ENCODE measurements at places on chromosomes 1 and 21.

GRCh38 chr1:225548140-225548857, 104.6 kb downstream of the ENAH start:
- DNase-seq, result no peak

DNA sequence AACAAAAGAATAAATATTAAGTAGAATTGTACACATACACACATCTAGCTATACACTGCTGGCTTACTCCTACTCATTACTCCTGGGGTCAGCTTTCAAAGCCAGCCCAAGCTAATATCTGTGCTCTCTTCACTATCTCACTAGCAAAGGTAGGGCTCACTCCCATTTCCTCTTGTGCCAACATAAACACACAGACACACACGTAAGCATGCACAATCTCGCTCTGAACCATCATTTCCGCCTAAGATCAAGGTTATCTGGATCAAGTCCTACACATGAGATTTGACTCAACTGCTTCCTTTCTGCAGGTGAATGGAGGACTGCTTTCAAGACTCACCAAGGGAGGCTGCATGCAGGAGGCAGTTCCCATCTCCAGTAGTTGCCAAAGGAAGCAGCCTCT, 28.8 kb upstream of the MTMR11 start:
- no peak for DNase-seq

- peak; percentile 31 for DNase-seq
Observed at GRCh38 chr1:47507881-47508701, 70.2 kb downstream of the FOXD2 start.

- DNase-seq, result no peak
Observed at GRCh38 chr1:61056196-61056572, 26.2 kb upstream of the NFIA start.

- no peak for DNase-seq
Observed at GRCh38 chr1:79255421-79255820, 248.9 kb upstream of the ADGRL4 start.

- DNase-seq, result no peak
Observed at GRCh38 chr1:178254433-178254832, 160.5 kb downstream of the RASAL2 start.

DNA sequence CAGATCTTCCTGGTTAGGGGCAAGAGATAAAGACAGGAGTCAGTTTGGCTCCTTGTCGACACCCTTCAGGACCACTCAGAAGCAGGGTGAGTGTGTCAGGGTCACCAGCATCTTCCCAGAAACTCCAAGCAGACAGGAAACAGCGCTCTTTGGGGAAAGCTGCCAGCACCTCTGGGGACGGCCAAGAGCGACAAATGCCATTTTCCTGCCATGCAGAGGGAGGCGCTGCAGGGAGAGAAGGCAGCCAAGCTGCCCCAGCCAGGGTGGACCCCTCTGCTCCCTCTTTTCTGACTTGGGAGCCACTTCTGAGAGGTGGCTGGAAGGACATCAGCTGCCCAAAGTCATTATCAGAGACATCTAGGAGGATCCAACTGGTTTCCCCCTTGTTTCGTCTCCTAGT, 29.0 kb downstream of the SIM2 start:
- no peak for DNase-seq

- DNase-seq, result peak; percentile 90
Observed at GRCh38 chr1:109617291-109617801, 2.1 kb downstream of the GNAT2 start.

- DNase-seq, result no peak
Observed at GRCh38 chr1:185561629-185562028, 172.6 kb upstream of the HMCN1 start.

GRCh38 chr1:157399984-157400382, 152.3 kb downstream of the FCRL5 start:
- peak; percentile 69 for DNase-seq

DNA sequence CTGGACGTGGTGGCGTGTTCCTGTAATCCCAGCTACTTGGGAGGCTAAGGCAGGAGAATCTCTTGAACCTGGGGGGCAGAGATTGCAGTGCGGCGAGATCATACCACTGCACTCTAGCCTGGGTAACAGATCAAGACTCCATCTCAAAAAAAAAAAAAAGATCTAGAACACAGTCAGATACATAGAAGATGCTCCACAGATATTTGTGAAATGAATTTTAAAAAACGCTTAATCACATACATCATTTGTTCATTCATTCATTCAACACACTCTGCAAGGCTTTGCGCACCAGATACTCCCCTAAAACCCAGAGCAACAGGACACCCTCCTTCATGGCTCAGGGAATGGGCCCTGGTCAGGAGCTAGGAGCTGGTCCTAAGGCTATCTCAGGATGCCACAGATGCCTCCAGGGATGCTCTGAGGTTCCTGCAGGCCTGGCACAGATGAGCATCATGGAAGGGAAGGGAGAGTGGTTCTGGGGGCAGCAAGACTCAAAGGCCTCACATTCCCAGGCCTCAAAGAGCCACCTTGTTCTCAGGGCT, 6.4 kb downstream of the HSPG2 start:
- DNase-seq, result no peak

DNA sequence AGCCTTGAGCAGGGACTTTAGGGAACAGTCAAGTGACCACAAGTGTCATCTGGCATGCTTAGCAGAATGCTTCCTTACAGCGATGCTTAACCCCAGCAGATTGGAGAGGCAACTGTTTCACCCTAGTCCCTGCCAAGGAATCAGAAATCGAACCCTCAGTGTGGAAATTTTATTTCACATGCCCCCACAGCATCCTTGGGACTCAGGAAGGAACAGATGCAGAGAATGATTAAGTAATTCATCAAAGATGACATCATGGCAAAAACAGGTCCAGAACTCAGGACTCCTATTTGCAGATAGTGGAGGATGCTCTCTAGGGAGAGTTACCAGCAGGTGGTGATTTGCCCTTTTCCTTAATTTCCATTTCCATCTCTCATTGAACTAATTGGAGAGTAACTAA, 333.0 kb upstream of the KAZN start:
- DNase-seq, result no peak

Data from inflammatory macrophage treated with lipopolysaccharide for 1 hour (primary cell).